ENCODE measurements at places on chromosomes 12 and 14.
A peak's percentile ranks its signal among the peaks of the same experiment; 100 is the strongest.

- no peak for DNase-seq
Measured at GRCh38 chr12:104870797-104871196, 87.3 kb downstream of the SLC41A2 start.

DNA sequence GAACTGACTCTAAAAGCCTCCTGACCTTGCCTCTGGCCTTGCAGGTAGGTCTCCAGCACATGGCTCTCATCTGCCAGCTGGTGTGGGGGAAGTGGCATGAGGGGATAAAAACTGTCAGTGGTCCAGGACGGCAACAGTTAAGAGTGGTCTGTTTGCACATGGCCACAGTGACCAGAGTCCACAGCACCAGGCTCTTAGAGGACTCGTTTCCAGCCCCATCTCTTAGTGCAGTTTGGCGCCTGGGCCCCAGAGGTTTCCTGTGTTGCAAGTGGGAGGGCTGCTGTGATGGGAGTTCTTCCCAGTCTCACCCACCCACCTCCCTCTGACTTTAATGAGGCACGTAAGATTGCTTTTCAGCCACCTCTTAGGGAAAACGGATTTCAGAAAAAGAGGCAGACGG is 37.0 kb downstream of the APPL2 start:
- DNase-seq, result no peak

DNA sequence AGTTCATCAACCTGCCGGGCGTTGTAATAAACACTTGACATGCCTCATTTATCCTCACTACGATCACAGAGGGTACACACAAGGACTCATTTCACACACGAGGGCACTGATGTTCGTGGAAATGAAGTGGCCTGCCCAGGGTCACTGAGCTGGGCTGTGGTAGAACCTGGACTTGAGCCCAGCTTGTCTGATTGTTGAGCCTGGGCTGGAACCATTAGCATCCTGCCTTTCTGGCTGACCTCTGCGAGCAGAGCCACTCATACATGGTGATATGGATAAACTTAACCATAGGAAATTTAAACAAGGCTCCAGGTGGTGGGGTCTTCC is 16.6 kb upstream of the JDP2 start:
- no peak for DNase-seq

- no peak for DNase-seq
Measured at GRCh38 chr12:122063694-122064024, 14.9 kb upstream of the MLXIP start.

DNA sequence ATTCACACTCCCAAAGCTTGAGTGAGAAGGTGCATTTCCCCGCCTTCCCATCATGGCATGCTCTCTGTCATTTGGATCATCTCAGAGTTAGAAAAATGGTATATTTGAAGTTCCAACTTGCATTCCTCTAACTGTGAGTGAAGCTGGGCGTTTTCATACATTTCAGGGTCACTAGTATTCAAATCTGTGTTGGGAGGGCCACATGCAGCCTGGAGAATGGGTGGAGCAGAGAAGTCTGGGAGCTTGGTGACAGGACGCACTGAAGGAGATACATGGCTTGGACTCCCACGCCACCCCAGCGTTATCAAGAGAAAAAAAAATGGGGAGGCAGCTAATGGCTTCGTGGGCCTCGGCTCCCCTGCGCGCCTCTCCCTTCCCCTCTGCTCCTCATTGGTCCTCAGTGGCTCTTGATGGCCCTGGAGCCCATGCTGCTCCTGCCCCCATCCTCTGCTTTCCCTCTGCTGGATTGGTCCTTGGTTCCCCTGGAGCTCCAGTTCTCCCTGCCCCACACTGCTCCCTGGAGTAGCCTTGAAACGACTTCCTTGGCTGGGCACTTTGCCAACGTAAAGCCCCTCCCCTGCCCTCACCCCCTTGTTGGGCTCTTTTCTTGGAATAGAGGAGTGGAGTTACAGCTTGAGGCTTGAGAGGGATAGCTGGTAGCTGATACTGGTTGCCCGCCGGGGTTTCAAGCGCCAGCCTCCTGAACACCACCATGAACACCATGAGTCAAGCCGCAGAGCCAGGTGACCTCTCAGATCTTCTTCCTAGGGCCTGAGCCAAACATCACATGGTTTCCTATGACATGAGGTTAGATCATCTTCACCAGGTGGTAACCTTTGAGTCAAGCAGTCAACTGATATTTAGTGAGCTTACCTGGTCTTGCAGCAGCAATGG is 139.6 kb downstream of the PRKCH start:
- peak; percentile 93 for DNase-seq

- no peak for DNase-seq
Measured at GRCh38 chr12:113200021-113200797, 14.7 kb downstream of the RITA1 start.

DNA sequence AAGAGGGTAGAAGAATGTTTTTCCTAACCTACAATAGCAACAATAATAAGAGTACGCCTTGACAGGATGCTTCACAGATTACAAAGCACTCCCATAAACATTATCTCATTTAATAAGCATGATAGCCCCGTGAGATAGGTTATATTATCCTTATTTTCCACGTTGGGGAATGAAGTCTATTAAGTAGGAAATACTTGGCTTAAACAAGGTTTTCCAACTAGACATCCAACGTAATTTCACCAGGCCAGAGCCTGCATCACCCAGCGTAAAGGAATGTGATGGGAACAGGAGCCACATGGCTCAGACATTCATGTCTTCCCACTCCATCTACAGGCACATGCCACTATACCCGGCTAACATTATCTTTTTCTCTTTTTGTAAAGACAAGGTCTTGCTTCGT is 223.4 kb upstream of the AMIGO2 start:
- no peak for DNase-seq

DNA sequence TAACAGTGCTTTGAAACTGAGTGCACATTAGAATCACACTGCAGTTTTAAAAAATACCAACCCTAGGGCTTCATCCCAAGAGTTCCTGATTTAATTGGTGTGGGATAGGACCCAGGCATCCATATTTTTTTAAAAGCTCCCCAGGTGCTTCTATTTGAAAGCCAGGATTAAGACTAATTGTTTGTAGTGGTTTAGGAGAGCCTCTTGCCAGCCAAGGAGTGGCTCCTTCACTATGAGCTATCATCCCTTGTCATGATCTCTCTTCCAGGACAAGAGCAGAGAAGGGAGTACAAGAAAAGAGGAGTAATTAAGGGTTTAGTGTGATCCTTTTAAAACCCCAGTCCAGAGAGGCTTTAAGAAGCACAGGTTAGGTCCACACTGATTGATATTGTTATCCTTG is 178.0 kb downstream of the CAND1 start:
- DNase-seq, result no peak

DNA sequence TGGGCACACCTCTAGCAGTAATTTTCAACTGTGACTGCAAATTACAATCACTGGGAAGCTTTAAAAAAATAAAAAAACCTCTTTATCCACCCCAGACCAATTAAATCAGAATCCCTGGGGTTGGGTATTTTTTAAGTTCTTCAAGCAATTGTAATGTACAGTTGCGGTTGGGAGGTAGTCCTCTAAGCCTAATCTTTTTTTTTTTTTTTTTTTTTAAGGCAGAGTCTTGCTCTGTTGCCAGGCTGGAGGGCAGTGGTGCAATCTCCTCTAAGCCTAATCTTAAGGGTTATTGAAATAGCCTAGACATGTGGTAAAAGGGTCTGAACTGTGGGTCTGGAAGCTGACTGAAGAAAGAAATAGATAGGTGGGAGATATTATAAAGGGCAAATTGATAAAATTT is 230.5 kb downstream of the AKAP6 start:
- DNase-seq, result no peak

DNA sequence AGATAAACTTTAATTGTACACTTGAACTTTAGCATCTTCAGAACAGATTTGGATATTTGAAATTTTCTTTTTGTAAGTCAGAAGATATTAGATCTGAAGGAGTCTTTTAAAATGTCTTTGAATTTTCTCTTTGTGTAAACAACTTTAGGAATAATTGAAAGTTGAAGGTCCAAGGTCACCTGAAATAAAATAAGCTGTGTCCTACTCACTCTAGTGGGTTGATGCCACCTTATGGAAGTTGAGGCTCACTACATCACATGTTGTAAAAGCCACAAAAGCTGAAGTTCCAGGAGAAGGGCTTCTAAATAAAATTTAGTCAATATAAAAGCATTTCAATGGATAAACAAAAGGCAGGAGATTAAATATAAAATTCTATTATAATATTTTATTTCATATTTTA is 122.0 kb upstream of the ATXN7L3B start:
- DNase-seq, result peak; percentile 36

GRCh38 chr12:25102402-25102801 is 92.6 kb downstream of the DNAI7 start:
- DNase-seq, result no peak

DNA sequence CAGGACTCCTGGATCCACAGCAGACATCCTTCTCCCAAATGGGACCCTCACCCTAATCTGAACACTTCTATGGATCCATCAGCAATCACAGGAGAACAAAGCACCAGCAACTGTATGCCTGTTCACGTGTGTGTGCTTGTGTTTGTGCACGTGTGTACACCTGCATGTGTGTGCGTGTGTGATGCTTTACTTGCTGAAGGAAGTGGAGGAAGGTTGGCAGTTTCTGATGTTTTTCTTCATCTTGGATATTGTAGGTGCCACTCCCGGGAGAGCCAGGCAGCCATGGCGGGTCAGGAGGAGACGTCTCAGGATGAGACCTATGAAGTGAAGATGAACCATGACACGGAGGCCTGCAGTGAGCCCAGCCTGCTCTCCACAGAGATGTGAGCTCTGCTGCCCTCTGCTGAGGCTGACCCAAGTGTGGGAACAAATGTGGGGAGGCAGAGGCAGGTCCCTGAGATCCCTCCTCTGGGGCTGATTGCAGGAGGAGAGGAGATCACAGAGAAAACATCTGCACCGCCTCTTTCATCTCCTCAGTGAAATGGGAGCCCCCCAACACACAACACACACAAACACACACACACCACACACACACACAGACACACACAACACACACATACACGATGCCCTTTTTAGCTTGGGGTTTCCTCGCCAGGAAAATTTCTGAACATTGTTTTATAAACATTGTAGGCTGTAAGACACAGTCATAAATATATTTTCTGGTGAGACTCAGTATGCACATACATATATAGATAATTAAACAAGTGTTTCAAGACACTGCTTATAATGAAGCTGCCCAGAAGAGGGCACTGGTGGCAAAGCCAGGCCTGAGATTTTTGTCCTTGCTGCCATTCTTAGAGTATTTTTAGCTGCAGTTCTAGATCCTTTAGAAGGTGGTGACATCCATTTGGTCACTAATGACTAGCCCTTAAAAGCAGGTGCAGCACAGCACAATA is 112.2 kb upstream of the FKBP4 start:
- DNase-seq, result peak; percentile 15

DNA sequence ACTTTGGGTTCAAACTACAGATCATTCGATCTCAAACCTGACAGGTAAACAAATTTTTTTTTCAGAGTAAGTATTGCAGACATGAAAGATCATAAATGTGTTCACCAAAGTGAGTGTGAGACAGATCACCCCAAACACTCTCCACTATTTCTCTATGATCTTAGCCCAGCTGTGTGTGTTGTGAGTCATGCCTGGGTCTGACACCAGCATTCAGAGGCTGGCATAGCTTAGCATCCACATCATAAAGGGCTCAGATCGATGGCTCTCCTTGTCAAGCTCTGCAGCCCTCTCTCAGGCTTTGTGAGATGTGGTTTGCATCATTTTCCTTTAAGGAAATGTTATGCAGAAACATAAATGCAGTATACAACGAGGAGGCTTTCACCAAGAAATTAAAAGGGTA is 164.9 kb downstream of the ETV6 start:
- peak; percentile 77 for DNase-seq

DNA sequence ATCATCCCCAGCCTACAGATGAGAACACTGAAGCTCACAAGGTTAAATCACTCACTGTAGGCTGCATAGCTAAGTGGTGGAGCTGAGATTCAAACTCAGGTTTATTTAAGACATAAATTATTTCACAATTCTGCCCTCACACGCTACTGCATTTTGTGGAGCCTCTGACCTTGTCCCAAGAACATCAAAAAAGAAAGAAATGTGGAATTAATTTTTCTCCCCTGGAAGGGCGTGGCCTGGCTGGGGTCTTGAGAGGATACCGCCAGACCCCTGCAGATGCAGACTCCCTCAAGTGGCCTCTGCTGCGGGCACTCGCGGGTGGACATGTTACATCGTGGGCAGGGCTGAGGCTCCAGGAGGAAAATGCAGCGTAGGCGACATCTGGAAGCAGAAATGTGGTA is 40.6 kb downstream of the LTBP2 start:
- DNase-seq, result peak; percentile 63

GRCh38 chr14:99842141-99842540 is 48.9 kb downstream of the EML1 start:
- DNase-seq, result no peak

DNA sequence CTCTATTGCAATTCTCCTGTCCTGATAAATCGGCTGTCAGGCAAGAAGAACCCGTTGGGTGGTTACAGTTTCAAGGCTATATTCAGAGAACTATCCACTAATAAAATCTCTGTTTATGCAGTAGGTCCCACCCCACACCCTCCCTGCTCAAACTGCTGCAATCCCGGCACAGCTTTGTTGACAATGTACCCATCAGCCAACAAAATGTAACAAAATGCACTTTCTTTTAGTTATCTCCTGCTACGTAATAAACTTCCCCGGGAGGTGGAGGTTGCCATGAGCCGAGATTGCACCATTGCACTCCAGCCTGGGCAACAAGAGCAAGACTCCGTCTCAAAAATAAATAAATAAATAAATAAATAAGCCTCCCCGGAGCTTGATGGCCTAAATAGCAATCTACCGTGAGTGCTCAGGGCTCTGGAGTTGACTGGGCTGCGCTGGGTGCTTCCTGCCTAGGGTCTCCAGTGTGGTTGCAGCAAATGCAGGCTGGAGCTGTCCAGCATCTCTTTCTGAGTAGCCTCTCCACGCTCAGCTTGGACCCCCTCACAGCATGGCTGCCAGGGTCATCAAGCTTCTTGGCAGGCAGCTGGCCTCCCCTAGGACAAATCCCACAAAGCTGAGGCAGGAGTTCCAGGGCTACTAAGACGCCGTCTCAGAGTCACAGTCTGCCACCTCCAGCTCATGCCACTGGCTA is 43.2 kb upstream of the FBRSL1 start:
- DNase-seq, result no peak

DNA sequence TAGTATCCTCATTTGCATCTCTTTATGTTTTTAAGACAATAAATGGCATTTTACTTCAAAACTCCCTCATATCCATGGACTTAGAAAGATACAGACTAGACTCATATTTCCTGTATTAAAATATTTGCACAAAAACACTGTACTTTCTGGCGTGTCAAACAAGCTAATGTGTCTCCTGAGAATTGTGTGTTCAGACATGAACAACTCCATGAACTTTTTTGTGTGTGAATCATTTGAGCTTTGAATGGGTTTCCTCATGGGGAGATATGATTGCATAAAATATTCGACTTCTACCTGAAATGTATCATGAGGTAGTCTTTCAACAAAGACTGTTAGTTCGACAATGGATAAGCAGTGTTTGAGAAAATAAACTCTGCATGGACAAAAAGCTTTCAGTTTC is 58.8 kb downstream of the TMEM30B start:
- DNase-seq, result peak; percentile 84

GRCh38 chr14:103698380-103699260 is 16.6 kb downstream of the XRCC3 start:
- DNase-seq, result peak; percentile 47
